ENCODE measurements at places on chromosomes 16 and 17.

DNA sequence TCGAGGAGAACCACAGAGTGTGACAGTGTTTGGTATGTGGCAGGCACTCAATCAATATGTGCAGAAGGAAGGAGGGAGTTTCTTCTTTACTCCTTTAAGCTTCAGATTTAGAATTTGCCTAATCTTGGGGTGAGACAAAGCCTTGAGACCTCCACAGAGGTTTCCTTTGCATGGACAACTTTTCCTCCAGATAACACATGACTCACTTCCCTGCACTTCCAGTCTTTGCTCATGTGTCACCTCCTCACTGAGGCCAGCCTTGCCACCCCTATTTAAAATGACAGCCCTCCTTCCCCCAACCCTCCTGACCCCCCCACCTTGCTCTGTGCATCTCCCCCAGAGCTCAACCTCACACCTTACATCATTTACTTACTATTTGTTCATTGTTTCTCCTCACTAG is 17.4 kb upstream of the NOS2 start:
- no peak for DNase-seq

GRCh38 chr17:20154286-20155000 is 145.3 kb downstream of the SPECC1 start:
- no peak for DNase-seq

DNA sequence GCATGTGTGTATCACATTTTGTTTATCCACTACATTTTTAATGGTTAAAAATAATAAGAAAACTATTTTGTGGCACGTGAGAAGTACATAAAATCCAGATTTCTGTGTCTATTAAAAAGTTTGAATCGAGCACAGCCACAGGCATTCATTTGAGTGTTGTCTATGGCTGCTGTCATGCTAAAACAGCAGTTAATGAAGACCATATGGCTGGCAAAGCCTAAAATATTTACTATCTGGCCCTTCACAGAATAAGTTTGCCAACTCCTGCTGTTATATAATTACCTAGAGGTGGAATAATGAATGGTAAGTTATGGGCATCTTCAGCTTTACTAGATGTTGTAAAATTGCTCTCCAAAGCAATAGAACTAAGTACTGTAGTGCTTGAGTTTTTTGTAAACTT is 30.5 kb downstream of the TMEM98 start:
- no peak for DNase-seq

GRCh38 chr17:28972437-28972836 is 21.1 kb upstream of the PHF12 start:
- no peak for DNase-seq

DNA sequence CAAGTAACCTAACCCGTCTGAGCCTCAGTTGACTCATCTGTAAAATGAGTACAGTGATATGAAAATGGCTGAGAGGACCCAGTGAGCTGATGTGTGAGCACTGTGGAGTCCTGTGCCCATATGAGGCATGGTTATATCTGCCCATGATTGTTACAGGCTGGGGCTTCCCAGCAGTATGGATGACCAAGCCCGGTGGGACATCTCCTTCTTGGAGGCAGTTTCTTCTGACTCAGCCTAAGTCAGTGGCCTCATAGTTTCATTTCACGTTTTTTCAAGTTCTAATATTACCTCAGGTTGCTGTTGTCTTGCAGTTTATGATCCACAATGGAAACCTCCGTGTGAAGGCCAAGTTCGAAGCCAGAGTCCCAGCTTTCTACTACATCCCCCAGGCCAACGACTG is 4.8 kb downstream of the ADAP2 start:
- DNase-seq: no peak
